ENCODE measurements at places on chromosomes 16 and 17.

DNA sequence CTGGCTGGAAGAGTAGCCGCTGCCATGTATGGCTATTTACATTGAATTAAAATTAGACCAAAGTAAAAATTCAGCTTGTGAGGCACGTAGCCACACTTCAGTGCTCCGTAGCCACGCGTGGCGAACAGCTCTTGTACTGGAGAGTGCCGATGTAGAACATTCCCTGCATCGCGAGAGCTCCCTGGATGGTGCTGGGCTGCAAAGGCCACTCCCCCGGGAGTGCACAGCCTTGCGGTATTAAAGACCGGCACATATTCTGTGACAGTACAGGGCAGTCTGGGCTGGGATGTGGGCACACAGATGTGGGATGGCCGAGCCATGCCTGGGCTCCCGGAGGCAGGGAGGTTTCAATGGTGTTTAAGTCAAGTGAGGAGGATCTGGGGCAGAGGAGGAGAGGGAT is 102.2 kb downstream of the CMIP start:
- no peak for DNase-seq

DNA sequence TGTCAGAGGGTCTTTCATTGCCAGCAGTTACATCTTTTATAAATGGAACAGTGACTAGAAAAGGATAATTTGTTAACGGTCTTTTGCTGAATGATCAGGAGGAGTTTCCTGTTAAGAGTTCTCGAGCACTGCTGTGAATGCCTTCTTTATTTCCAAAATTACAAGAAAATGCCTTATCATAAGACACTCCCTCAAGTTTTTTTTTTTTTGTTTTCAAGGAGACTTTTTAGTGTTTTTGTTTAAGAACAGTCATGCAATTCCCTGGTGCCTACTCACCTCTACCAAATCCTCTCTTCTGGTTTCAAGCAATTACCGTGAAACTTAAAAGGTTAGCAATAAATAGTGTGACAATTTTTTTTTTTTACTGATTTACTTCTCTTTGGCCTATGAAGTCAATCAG is 19.0 kb upstream of the VWA3A start:
- DNase-seq, result no peak

DNA sequence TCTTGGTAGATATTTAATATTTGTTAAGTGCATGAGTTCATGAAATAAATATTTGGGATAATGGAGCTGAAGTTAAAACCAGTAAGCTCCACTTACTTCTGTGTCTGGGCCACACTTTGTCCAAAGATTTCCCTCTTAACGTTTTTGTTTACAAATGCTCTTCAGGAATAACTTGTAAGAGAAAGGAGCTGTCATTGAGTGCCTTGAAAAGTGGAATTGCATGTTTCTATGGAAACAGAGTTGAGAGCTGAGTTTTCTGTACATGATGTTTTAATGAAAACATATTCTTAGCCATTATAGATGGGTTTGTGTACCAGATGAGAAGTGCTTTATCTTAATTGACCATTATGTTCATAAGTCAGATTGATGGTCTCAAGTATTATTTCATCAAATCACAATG is 1045.4 kb upstream of the EEF2KMT start:
- no peak for DNase-seq

- no peak for DNase-seq
These were observed 74.8 kb downstream of the GOSR1 start for GRCh38 chr17:30551996-30552339.

GRCh38 chr16:23821875-23822688 is 13.7 kb upstream of the PRKCB start:
- DNase-seq, result no peak

GRCh38 chr17:1611715-1612114 is 16.9 kb downstream of the SLC43A2 start:
- no peak for DNase-seq
